ENCODE measurements at places on chromosomes 7 and 10.

- DNase-seq = no peak
Measured at GRCh38 chr7:22477262-22477661, 22.7 kb downstream of the STEAP1B start.

DNA sequence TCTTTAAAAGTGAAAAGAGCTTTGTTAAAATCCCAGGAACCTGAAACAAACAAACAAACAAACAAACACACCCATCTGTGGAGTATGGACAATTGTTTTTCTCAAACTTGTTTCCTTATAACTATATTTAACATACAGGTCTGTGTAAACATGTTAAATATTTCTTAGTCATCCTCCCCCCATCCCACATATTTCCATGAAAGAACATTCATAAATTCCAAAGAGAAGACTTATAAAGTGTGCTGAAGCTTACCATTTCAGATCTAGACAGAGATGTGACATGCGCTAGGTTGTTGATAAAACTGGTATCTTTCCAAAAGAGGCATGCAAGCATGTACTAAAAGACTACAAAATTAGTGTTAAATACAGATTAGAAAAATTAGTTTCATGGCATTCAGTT is 6.5 kb downstream of the FKBP14 start:
- DNase-seq = no peak

DNA sequence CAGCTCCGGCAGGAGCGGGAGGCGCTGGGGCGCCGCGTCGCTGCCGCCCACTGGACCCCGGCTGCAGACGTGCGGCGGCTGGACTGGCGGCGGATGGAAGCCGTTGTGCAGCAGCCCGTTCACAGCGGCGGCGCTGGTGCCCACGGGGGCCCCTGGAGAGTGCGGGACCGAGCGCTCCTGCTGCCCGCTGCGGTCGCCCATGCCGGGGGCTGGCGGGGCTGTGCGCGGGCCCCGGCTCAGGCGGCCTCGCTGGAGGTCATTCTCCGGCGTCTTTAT is 413 bp downstream of the PANK1 start:
- no peak for DNase-seq

DNA sequence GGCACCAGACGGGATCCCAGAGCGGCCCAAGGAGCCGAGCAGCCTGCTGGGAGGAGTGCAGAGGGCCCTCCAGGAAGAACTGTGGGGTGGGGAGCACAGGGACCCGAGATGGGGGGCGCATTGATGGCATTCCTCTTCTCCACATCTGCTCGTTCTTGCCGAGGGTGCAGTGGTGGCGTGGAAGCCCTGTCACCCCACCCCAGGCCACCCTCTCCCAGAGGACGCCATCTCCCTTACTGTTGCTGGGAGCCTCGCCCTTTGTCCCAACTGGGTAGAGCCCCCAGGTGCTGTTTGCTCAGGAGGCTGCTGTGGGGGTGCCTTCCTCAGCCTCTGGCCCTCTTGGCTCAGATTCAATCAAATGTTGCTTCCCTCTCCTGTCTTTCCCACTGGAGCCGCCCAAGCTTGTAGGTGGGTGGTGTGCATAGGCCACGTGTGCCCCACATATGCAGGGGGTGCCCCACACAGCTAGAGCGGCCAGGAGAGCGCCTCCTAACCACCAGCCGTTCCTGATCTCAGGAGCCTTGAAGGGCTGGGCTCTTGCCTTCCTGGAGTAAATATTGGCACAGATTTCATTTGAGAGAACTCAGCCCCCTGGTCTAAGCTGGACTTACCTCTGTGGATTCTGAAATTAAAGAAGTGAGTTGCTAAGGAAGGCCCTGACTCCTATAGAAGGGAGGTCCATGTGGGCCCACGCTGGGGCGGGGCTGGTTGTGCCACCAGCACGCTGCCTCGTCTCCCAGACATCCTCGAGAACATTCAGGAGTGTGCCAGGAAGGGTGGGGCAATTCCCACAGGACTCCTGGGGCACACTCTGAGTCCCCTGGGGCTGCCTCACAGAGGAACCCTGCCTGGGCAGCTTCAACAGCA is 39.2 kb downstream of the ZNF467 start:
- no peak for DNase-seq

GRCh38 chr10:97538411-97538810 is 34.2 kb upstream of the ANKRD2 start:
- no peak for DNase-seq

GRCh38 chr10:119178372-119179119 is at the start of gene PRDX3:
TSS of gene PRDX3 (minus strand) at chr10:119178812. CDS start at chr10:119178790, 22 bp downstream.
- peak; percentile 85 for DNase-seq

DNA sequence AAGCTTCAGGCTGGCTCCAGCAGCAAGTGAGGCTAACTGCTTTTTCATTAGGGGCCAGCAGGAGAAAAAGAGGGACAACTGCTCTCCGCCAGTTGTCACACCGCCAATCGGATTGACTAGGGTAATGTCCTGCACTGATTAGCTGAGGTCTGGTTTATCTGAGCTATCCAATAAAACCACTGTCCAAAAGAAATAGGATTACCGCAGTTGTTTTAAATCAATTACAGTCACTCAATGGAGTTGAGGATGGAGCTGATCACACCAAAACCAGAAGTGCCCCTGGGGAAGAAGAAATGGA is 351.4 kb upstream of the NPVF start:
- no peak for DNase-seq

GRCh38 chr7:8131694-8132605 is 130.0 kb downstream of the ICA1 start:
- DNase-seq = no peak

DNA sequence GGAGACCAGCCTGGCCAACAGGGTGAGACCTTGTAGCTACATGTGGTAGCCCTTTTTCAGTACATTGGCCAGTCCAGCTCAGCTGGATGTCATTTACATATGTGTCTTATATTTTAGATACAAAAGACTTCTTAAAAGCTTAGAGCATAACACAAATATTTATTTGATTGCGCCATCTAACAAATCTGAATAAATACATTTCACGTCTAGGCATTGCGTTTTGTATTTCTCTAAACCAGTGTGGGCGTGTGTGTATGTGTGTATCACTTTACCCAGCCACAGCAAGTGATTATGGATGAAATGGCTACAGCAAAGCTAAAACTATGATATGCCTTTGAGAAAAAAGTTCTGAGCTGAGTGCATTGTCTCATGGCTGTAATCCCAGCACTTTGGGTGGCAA is 14.0 kb downstream of the RABGEF1 start:
- DNase-seq = no peak

- no peak for DNase-seq
Measured at GRCh38 chr7:157712666-157713235, 375.9 kb downstream of the DNAJB6 start.

- DNase-seq = no peak
Measured at GRCh38 chr10:102815790-102816549, 21.2 kb downstream of the CYP17A1 start.

Measured in NCI-H2171 (cell line).